ENCODE measurements at places on chromosomes 1 and 21.

GRCh38 chr1:48794816-48795215, 18.1 kb upstream of the BEND5 start:
- DNase-seq, result no peak

GRCh38 chr21:46532080-46532479, 72.8 kb downstream of the S100B start:
- DNase-seq, result peak; percentile 73

DNA sequence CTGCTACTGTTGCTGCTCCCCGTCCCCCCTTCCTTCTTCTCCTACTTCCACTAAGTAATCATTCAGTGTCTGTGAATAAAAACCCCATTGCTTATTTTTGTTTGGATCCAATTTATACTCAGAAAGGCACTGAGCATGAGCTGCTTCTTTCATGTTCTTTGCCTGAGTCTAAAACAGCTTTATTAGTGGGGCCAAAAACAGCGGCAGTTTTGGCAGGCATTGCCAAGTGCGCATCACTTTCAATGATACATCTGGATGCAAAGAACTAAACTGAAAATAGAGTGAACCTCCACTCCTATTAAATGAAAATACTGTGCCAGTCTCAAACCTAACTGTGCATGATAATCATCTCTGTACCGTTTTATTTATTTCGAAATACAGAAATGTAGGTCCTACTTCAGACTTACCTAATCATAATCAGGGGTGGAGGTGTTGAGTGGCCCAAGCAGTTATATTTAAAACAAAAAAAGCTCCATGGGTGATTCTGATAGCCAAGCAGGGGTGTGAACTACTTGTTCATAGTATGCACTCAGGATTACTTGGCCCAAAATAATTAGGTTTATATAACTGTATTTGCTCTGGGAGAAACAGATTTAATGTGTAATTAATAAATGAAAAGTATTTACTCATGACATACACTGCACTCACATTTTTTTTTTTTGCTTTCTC, 48.4 kb downstream of the NEK7 start:
- no peak for DNase-seq

DNA sequence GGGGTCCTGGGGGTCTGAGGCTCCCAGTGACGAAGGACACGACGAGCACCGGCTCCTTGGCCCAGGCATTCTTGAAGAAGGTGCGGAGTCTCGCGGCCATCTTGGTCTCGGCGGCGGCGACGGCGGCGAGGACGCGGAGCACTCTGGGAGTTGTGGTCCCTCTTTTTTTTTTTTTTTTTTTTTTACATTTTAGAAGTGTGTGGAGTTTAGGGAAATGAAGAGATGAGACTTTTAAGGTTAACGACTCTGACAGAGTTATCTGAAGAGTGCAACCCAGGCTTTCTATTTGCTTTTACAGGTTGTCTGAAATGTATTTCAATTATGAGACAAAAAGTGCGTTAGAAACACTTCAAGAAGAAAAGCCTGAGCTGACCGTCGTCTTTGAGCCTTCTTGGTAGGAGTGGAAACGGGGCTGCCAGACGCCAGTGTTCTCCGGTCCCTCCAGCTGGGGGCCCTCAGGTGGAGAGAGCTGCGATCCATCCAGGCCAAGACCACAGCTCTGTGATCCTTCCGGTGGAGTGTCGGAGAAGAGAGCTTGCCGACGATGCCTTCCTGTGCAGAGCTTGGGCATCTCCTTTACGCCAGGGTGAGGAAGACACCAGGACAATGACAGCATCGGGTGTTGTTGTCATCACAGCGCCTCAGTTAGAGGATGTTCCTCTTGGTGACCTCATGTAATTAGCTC, 9.7 kb downstream of the OR2B11 start:
- DNase-seq, result peak; percentile 73

GRCh38 chr1:156852418-156852874, 6.5 kb downstream of the INSRR start:
- peak; percentile 89 for DNase-seq

DNA sequence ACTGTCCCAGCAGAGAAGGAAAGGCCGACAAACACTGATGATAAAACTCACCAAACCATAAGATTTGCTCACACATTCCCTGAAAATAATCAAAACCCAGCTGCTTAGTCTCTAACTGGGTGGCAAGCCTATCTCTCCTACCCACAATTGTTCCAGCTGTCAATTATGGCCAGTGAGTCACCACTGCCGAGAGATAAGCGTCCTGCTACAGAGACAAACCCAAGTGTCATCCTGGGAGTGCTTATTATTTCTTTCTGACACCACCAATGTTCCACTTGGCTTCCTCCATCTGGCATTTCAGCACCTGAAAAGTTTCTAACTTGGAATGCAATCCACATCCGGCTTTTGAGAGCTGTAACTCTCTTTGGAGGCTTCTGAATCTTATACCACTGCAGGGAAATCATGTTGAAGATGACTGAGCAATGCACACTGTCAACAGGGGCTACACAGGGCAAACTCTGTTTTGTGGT, 51.5 kb upstream of the VAV3 start:
- peak; percentile 93 for DNase-seq

DNA sequence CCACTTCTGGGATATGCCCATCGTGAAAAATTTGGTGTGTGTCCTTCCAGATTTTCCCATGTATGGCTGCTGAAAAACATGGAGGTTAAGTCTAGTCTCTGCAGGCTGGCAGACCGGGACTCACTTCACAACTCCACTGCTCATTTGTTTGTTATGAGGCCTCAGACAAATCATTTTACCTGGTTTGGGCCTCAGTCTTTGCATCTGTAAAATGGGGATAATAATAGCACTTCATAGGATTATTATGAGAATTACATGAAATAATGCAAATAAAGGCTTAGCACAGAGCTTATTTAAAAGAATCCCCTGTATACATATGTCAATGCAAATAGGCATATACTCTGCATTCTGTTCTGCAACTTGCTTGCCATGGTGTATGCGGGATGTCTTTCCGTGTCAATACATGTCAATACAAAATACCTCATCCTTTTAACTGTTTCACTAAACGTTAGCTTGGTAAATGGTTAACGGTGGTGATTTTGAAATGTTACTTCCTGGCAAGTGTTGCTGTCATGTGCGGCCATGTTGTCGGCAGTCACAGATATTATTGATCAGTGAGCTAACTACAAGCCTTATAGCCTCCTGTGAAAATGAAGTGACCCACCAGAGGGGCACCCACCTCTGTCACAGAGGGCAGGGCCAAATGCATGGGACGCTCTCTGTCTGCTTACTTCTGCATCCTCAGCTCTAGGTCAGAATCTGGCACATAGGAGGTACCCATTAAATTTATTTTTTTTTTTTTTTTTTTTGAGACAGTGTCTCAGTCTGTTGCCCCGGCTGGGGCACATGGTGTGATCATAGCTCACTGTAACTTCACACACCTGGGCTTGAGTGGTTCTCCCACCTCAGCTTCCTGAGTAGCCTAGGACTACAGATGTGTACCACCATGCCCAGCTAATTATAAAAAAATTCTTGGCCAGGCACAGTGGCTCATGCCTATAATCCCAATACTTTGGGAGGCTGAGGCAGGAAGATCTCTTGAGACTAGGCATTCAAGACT, 4.3 kb downstream of the LCK start:
- no peak for DNase-seq

DNA sequence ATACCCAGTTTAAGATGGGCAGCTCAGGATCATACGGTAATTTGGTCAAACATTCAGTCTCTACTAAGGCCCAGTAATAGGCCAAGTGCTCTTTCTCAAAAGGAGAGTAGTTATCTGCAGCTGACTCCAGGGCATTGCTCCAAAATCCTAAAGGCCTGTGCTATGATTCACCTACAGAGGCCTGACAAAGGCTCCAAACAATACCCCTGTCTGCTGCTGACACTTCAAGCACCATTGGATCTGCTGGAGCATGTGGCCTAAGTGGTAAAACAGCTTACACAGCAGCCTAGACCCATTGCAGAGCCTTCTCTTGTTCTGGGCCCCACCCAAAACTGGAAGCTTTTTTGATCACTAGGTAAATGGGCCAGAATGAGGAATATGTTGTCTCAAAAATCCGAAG, 22.8 kb downstream of the SLAMF7 start:
- DNase-seq, result peak; percentile 14

GRCh38 chr1:25657883-25658760, 41.5 kb downstream of the MAN1C1 start:
- no peak for DNase-seq

DNA sequence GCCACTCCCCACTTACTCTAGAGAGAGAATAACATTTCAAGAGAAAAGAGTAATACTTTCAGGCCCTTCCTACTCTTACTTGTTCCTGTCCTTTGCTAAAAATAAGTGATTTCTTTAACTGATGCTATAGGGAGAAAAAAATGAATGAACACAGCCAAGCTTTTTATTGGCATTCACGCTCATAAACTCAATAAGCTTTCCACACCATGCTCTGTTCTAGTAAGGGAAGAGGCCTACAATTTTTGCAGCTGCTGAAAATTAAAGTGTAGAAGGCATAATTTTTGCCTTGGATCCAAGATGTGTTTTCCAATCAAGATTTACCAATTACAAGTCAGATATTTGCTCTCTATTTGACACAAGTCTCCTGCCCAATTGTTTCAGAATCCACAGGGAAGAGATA, 188.1 kb upstream of the RGS18 start:
- no peak for DNase-seq

- peak; percentile 49 for DNase-seq
These were observed 90.9 kb upstream of the SLC44A3 start for GRCh38 chr1:94729267-94729666.

DNA sequence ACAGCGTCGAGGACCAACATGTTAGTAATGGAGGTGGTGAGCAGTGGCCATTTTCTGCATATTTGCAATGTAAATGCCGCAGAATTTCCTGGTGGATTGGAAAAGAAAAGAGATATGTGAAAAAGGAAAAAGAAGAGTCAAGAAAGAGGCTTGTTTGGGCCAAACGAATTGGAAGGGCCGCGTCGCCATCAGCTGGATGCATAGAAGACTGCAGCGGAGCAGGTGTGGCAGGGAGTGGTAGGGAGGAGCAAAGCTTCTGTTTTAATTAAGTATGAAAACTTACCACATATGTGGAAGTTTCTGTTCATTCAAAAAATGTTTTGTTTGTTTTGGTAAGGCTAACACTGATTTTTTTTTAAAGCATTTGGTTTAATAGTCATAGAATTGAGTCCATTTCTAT, 690.7 kb downstream of the NCAM2 start:
- DNase-seq, result peak; percentile 58

GRCh38 chr1:28761189-28761588, 24.4 kb downstream of the YTHDF2 start:
- DNase-seq, result no peak

DNA sequence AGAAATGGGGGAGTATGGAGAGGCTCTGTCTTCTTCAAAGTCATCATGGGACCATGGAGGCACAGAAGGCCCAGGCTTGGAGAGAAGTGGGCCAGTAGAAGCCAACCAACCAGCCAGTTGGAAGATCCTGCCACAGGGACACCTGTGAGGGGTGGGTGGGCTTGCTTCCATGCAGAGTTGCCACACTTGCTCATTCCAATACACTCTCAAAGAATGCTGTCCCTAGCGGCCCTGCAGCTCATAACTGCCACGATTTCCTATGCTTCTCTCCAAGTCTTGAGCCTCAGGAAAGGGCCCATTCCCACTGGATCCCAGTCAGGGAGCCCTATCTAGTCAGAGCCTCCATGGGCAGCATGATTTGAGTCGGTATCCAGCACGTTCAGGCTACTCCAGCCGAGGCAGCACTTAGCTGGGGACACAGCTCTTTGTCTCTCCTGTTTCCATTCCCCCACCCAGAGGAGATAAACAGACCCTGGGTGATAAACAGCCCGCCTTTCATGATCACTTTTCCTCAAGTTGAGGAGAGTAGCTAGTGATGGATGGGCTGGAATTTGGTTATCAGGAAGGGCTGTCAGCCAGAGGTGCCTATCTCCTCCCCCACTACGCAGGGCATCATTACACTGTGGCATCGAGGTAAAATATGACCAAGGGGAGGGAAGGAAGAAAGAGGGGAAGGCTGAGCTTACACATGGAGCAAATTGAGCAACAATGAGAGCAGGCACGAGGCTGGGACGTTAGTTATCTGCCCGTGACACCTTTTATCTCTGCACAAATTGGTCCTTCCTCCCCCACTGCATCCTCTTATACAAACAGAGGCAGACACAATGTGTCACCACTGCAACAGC, 64.6 kb downstream of the ERI3 start:
- DNase-seq, result no peak

GRCh38 chr1:205665201-205666045, 14.9 kb downstream of the SLC45A3 start:
- DNase-seq, result no peak

DNA sequence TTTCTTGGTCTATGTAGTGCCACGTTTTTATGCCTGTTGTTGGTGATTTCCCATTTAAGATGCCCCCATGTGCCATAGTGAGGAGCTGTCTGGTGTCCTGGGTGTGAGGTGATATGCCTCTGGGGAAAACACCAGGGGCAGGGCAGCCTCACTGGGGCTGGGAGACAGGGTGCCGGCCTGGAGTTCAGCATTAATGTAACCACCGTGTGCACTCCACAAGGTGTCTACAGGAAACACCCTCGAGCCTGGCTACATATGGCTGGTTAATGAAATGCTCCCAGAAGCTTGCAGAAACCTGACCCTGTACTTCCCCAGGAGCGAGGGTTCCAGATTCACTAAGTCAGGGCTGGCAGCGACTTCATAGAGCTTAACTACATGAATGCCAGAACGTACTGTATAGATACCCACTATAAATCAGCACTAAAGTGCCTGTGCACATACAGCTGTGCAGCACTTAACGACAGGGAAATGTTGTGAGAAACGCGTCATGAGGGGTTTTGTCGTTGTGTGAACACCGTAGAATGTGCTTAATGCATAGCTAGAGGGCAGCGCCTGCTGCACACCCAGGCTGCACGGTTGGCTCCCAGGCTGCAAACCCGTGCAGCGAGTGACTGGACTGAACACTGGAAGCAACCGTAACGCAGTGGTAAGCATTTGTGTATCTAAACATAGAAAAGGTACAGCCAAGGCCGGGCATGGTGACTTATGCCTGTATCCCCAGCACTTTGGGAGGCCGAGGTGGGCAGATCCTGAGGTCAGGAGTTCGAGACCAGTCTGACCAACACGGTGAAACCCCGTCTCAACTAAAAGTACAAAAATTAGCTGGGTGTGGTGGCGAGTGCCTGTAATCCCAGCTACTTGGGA, 10.4 kb downstream of the TFF2 start:
- DNase-seq, result no peak

DNA sequence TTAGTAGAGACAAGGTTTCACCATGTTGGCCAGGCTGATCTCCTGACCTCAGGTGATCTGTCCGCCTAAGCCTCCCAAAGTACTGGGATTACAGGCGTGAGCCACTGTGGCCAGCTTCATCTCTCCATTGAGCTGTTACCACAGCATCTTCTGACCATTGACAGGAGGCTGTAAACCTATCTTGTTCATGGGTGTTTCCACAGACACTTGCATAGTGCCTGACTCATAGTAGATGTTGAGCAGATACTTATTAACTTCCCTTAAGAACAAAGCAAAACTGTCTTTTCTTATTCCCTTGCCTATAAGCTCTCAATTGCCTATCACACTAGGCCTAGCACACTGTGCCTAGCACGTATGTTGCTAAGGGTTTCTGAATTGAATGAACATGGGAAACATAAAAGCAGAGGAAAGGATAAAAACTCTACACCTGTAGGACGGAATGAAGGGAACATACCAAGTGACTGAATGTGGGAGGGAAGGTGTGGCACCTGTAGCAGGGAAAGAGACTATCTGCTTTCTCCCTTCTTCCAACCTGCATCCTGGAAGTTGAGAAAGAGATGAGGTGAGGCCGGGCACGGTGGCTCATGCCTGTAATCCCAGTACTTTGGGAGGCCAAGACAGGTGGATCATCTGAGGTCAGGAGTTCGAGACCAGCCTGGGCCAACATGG, 1.2 kb upstream of the C1orf54 start:
- no peak for DNase-seq

Measured in myocyte (in vitro differentiated cells).